Liver (tissue), 10 donors: ENCODE measurements at places on chromosomes 2 and 18. TPM values are rescaled to one million over a fixed set of nuclear protein-coding genes. Genes with fewer than 3 reads are reported as not detected.

The OXER1 gene
- 7.5 TPM for polyA plus RNA-seq

The METTL21A gene
- 10.0 TPM for polyA plus RNA-seq

The EGR4 gene
- 0.02 TPM for polyA plus RNA-seq

The CNTNAP5 gene
- not detected for polyA plus RNA-seq

The M1AP gene
- polyA plus RNA-seq: 0.06 TPM

The POMC gene
- polyA plus RNA-seq: 1.0 TPM

The AFG3L2 gene
- polyA plus RNA-seq: 25.0 TPM

The GPR39 gene
- polyA plus RNA-seq: 3.3 TPM

The KCNG2 gene
- 0.03 TPM for polyA plus RNA-seq

The NEU2 gene
- polyA plus RNA-seq: not detected

The CDCA7 gene
- polyA plus RNA-seq: 0.09 TPM

The ABCG5 gene
- 18.7 TPM for polyA plus RNA-seq

The PLCL1 gene
- polyA plus RNA-seq: 0.12 TPM

The ACVR1 gene
- 6.2 TPM for polyA plus RNA-seq

The CDK15 gene
- 0.06 TPM for polyA plus RNA-seq
